ENCODE measurements at places on chromosomes 6 and 20.
A peak's percentile ranks its signal among the peaks of the same experiment; 100 is the strongest.

DNA sequence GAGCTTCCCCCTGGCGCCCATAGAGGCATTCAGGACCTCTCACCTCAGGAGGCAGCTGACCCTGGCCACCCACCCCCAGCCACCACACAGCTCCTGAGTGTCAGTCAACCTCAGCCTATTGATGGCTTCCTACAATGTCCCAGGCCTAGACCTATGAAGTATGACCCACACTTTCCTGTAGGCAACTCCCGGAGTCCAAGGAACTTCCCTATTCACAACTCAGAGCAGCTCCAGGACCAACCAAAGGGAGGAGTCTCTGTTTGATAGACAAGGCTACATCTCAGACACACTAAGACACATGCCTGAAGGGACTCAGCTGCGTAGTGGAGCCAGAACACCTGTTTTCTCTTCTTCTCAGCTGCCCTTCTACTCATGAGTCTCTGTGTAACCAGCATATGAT lies 169.1 kb downstream of the MAFB start:
- no peak for DNase-seq

DNA sequence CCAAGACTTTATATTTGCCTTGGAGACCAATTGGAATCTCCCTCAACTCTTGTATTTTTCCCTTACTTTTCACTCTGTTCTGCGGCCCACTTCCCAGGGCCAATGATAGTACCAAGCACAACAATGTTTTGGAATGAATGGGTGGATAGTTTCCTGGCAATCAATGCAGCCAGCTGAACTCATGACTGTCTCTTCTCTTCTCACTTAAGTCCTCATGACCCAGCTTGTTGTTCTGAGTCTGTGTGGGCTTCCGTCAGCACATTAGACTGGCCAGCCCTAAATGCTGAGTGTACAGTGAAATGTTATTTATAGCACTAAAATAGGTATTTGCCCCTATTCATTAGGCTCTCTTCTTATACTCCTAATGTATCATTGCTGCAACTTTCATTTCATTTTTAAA lies 5.6 kb upstream of the MBOAT1 start:
- DNase-seq = peak; percentile 79

GRCh38 chr6:72675396-72675795 lies 53.5 kb downstream of the KCNQ5 start:
- DNase-seq = no peak

- DNase-seq = no peak
These were observed 51.6 kb upstream of the OGFRL1 start for GRCh38 chr6:71236926-71237434.

GRCh38 chr6:103042336-103042735 lies 1648.8 kb downstream of the GRIK2 start:
- DNase-seq = no peak

DNA sequence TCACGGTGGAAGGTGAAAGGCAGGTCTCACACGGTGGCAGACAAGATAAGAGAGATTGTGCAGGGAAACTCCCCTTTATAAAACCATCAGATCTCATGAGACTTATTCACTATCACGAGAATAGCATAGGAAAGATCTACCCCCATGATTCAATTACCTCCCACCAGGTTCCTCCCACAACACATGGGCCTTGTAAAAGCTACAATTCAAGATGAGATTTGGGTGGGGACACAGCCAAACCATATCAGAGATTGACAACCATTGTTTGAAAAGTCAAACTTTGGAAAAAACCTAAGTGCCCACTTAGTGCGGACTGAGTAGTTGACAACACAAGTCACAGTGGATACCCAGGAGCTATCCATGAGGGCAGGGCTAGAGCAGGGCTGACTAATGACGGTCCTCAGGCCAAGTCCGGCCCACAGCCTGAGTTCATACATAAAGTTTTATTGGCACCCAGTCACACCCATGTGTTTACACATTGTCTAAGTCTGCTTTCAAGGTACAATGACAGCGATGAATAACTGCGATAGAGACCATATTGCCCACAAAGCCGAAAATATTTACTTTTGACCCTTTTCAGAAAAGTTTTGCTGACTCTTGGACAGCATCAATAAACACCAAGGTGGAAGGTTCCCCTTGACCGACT lies 33.8 kb upstream of the PMEPA1 start:
- no peak for DNase-seq

- no peak for DNase-seq
These were observed 25.8 kb downstream of the ADGRF5 start for GRCh38 chr6:46895930-46896329.

GRCh38 chr6:170423030-170423429 lies 116.5 kb downstream of the FAM120B start:
- no peak for DNase-seq

GRCh38 chr6:33634161-33634727 lies 13.1 kb downstream of the ITPR3 start:
- DNase-seq = no peak

DNA sequence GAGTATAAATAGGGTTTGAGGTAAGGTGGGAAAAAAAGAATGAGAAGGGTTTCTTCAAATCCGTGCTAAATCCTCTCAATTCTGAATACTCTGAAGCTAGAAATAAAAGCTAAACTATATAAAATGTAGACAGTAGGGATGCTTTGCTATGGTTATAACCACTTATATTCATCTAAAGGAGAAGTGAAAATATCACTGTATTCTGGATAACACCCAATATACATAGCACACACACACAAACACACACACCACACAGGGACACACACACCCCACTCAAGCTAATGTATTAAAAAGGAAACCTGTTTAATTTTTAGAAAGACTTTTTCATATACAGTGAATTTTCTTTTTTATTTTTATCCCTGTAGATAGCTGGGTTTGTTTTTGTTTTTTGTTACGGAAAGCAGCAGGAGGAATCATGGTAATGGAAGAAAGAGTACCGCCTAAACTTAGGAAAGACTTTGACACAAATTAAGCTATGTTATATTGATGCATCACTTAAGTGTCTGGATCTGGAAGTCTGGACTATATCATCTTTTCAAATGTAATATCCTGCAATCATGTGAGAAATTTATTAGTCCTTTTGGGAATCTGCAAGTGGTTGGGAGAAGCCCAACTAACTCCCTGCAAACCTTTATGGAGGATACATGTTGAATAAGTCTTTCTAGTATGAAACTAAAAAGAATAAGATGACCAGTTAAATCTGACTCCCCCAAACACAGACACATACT lies 68.4 kb upstream of the FABP7 start:
- no peak for DNase-seq

- peak; percentile 38 for DNase-seq
These were observed 592.1 kb upstream of the NRSN1 start for GRCh38 chr6:23533944-23534343.

DNA sequence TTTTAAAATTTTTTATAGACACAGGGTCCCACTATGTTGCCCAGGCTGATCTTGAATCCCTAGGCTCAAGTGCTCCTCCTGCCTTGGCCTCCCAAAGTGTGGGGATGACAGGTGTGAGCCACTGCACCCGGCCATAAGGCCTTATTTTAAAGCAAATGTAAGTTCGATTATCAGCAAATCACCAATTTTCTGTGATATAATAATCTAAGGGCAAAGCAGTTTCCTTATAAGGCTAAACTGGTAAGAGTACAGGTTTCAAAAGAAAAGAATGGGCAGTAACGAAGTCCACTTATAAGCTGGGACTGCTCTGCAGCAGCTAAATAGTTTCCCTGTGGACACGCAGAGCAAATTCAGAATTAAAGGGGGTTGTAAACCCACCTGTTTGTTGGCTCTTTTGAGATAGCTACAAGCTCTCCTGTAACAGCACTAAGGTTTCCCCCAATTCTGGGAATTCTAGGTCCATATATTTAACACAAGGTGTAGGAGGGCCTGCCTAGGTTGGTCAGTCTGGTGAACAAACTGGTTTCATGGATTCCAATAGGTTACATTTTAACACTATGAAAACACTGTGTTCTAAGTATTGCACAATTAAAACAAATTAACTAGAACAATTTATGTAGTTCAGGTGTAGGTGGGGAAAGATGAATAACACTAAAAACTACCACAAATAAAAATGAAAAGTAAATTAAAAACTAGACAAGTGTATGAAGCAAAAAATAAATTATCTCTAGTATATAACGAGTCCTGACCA lies 26.3 kb downstream of the LHFPL5 start:
- no peak for DNase-seq

GRCh38 chr20:62104791-62105345 lies 17.4 kb upstream of the LSM14B start:
- DNase-seq = no peak

DNA sequence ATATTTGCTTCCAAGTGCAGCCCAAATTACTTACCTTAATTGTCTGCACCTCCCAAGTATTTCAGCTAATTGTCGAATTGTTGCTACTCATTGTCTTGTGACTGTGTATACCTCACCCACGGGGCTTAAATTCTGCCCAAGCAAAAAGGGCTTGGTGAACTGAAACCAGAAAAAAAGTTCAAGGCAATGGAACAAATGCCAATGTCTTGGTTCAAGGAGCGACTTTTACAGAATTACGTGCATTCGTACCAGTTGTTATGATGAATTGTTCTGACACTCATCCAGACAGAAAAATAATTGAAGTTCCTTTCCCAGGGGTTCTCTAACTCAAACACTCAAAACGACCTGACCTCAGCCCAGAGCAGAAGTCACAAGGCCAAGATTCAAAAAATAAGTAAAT lies 13.9 kb upstream of the PXDC1 start:
- no peak for DNase-seq

GRCh38 chr20:56776345-56776744 lies 147.2 kb downstream of the TFAP2C start:
- no peak for DNase-seq

DNA sequence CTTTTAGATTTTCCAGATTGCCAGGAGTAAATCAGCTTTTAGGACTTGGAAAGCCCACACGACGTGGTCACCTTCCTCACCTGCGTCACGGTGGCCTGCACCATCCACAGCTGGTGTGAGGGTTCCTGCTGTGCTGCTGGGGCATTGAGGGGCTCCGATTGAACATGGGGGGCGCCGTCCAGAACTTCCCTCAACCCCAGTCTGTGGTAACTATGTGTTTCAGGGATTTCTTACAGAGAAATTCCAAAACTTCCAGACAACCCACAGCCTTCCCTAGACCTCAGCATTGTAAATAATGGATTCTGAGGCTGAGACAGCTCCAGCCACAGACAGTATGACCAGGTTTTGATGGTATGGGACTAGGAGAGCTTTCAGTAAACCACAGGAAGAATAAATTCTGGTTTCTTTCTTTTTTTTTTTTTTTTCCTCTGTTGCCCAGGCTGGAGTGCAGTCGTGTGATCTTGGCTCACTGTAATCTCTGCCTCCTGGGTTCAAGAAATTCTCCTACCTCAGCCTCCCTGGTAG lies 46.7 kb upstream of the IRF4 start:
- DNase-seq = no peak

DNA sequence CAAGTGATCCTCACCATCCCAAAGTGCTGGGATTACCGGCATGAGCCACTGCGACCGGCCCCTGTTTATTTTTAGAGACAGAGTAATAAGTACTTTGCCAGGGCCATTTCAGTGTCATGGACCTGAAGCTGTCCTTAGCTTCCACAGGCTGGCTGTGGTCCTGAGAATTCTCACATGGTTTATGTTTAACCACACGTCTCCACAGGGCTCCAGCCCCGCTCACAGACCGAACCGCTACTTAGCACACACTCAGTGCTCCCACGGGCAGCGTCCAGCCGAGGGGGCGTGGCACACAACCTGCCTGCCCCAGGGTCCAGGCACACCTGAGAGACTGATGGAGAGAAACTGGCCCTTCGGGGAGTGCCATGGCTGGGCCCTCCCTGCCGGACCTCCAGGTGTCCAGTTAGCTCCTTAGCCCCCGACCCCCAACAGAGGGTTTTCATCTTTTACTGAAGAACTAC lies 11.7 kb downstream of the ACSS1 start:
- no peak for DNase-seq

GRCh38 chr20:17530716-17531664 lies at the start of gene BFSP1:
BFSP1 (minus strand) TSS chr20:17531379; CDS start chr20:17531329, 50 bp downstream.
- DNase-seq = no peak

GRCh38 chr20:19330038-19330437 lies 117.6 kb downstream of the SLC24A3 start:
- DNase-seq = no peak

DNA sequence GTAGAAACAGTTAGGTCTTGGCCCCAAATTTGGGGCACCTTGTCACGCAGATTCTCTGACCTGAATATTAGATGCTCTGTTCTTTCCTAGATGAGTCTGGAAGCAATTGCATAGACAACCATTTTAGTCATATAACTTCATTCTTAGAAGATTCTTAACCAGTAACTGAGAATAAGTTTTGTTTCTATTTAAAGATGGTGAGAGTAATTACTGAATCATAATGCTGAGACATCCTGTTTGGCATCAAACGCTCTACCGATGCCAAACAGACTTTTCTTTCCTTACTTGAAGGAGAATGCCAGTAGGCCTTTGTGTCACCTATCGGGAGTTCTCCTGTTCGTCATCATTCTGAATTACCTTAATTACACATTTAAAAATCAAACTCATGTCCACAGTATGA lies 131.6 kb upstream of the ID4 start:
- no peak for DNase-seq

DNA sequence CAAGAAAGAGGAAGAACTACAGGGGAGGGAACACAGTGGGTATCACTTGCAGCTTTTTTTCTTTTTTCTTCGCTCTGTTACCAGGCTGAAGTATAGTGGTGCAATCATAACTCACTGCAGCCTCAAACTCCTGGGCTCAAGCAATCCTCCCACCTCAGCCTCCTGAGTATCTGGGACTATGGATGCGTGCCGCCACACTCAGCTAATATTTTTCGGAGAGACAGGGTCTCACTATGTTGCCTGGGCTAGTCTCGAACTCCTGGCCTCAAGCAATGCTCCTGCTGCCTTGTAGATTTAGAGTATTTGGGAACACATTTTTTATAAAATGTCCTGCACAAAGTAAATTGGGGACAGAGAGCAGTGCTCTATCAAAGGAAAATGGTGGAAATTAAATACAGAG lies 28.3 kb downstream of the PARD6B start:
- DNase-seq = no peak

DNA sequence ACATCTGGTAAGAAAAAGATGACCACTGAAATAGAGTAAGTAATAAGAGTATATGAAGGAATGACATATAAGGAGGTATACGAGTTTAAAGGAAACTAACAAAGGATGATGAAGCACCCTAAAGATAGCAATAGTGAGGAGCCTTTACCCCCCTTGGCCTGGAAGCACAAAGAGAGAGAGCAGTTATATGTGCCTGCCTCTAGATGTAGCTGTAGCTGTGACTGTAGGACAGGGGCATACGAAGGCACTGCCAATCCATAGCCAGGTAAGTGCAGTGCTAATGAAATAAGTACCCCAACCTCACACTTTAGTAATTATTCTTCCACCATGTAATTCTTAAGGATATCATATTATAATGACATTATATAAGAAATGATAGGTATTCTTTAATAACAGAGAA lies 90.1 kb upstream of the FKBP1C start:
- DNase-seq = no peak
